ENCODE measurements at places on chromosomes 11 and 22.

DNA sequence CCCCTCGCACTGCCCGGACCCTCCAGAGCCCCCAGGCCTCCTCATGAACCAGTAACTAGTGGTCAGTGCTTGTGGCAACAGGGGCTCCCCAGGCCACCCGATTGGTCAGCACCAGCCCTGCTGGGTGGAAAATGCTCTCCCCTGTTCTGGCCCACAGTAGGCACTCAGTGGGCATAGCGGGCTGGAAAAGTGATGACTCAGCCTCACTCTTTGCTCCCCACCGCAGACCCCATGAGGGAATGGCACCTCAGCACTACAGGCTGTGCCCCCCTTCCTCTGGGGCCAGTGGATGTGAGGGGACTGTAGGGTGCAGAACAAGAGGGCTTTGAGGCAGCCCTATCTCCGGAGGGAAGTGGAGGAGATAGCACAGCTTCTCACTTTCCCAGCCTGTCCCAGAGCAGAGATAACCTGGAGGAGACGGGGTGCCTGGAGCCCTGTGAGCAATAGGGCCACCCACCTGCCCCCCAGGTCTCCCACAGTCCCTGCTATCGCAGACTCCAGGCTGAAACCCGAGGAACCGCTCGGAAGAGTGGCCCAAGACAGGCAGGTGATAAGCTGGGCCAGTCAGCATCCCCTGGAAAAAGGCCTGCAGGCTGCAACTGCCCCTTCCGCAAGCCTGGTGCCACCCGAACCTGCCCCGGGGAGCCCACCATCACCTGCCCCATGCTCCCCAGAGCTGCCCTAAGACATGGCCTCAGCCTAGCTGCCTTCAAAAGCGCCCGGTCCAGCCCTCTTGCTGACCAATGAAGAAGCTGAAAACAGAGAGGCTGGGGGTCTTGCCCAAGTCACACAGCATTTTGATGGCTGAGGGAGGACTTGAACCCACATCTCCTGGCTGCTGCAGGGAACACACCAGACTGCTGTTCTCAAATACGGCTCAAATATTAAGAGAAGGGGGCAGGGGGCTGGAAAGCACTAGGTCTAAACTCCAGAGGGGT is 29.4 kb upstream of the PDGFB start:
- no peak for DNase-seq

DNA sequence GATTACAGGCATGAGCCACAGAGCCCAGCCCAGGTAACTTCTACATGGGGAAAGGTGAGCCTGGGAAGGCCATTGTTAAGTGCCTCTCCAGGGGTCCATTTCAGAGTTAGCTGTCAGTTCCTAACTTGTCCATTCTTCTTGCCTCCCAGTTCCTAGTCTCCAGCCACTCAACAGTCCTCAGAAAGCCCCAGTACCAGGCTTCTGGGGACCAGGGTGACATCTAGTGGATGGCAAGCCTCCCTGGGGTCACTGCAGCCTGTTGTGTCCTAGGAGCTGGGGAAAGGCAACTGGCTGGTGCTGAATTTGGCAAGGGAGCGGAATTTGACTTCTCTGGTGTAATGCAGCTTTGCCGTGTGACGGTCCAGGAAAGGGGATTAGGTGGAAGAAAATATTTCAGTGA is 2.1 kb downstream of the LGALS12 start:
- DNase-seq = no peak

- no peak for DNase-seq
Observed at GRCh38 chr11:117356126-117356890, 28.7 kb downstream of the CEP164 start.

- DNase-seq = no peak
Observed at GRCh38 chr11:110349138-110349996, 53.0 kb upstream of the RDX start.

GRCh38 chr11:15673408-15673831 is 558.7 kb downstream of the INSC start:
- DNase-seq = no peak

GRCh38 chr22:44576311-44577260 is 78.6 kb upstream of the RTL6 start:
- no peak for DNase-seq

- DNase-seq = no peak
Observed at GRCh38 chr11:72039856-72040401, 40.4 kb downstream of the NUMA1 start.

DNA sequence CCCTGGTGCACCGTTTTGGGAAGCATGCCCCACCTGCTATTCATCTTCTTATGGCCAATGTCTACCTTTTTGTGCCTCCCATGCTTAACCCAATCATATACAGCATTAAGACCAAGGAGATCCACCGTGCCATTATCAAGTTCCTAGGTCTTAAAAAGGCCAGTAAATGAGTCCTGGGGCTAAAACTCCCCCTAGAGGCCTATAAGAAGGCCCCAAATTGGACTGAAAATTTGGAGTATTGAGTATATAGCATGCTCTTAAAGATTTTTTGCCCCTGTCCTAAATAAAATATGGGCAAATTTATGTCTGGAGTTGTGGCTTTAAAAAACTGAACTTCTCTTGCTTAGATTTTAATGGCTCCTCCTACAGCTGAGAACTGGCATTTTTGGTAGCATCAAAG is 6.6 kb downstream of the OR51M1 start:
- no peak for DNase-seq

GRCh38 chr11:16097543-16097942 is 258.8 kb downstream of the SOX6 start:
- peak; percentile 98 for DNase-seq

DNA sequence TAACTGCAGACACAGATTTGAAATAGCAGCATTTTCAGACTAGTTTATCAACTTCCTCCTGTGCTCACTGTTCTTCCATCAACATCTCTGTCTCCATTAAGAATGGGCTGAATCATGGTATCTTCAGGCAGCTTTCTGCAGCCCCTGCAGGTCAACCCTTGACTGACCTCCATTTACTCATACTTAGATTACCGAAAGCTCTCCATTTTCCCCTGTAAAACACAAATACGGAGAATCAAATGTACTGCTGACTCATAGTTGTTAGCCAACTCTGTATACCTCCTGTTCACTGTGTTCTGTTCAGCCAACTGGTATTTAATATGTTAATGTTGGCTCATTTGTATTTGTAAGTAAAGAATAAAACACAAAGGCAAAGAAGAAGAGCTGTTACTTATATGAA is 364.0 kb downstream of the CASP12 start:
- DNase-seq = no peak

GRCh38 chr11:32751381-32751780 is 43.1 kb downstream of the CCDC73 start:
- DNase-seq = no peak

GRCh38 chr11:121717296-121717695 is 264.5 kb upstream of the SORL1-AS1 start:
- no peak for DNase-seq

DNA sequence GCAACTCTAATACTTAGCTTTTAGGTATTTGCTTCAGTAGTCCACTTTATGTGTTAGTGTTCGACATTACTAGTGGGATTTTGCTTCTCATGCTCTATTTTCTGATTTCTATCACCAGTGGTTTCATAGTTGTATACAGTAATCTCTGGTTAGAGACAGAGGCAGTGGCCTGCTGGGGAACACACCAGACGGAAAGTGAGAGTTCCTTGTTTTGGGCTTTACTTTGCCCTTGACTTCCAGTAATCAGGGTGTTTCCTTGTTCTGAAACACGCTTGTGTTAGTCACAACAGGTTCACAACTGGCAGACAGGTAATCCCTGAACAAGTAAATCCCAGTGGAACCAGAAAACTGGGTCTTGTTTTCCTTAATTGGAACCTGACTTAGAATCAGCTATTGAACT is 56.0 kb downstream of the PACS1 start:
- no peak for DNase-seq

DNA sequence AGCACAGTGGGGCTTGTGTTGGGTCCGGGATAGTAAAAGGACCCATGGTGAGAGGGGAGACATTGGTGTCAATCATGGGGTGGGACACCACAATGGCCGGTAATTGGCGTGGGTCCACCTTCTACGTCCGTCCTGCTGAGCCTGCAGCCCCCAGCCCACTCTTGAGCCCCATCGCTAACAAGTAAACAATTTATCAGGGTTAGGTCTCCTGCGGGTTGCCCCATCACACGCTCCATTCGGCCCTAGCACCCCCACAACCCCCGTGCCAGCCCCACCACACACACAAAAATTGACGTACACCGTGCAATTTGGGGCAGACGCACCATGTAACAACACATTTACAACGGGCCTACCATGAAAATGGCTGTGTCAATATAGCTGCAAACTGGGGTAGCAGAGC is 86.5 kb upstream of the HTATIP2 start:
- DNase-seq = no peak

DNA sequence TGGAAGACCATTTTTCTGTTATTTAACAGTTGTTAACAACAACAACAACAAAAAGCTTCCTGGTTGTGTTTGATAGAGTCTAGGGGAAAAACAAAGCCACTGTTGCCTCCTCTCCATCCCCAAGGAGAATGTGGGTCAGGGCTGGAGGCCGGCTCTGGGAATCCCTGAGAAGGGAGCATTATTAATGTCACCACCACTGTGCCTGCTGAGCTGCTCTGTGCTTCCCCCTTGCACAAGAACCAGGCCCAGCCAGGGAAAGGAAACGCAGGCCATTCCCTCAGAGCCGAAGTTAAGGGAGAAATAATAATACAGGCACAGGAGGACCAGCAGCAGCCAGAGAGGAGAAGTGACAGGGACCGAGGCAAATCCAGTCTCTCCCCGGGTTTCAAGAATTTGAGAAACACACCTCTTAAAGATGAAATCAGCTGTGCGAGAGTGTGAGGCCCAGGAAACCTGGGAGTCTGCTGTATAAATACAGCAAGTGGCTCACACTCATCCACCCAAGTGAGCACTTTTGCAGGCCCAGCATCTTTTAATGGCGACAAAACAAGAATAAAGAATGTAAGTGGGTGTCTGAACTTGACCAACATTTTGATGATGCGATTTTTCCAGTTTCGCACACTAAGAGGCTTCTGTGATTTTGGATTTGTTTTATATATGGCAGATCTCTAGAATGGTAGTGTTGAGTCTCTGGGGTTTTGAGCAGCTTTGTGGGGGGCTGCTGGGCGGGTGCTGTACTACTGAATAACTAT is 539.2 kb downstream of the NTM start:
- DNase-seq = no peak

DNA sequence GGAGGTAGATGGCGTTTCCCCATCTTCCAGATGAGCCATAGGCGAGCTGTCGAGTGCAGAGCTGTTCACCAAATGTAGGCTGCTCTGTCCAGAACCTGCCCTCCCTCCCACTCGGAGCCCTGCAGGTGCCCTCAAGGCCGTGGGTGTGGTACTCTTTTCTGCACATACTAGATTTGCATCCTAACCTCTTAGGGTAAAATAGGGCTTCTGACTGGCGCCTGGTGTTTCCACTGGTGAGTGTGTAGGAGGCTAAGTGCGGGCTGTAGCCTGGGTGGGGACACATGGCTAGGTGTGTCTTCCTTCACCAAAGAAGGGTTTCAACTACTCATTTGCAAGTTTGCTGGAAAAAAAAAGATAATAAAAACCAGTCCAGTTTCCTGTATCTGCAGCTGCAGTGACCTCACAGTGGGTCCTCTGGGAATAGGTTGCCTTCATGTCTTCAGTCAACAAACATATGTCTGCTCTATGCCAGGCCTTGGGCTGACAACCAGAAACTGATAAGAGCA is 8.5 kb downstream of the BIK start:
- no peak for DNase-seq

- no peak for DNase-seq
Observed at GRCh38 chr11:119350302-119350701, 3.8 kb upstream of the MFRP start.

GRCh38 chr11:131977231-131977630 is 606.8 kb downstream of the NTM start:
- DNase-seq = no peak

GRCh38 chr11:13868710-13869397 is 93.7 kb upstream of the SPON1 start:
- no peak for DNase-seq

All from NCI-H748 treated with DMSO at 0.1 percent for 48 hours (cell line).